ENCODE measurements at places on chromosomes 13 and 19. TPM values are rescaled to one million over a fixed set of nuclear protein-coding genes. Genes with fewer than 3 reads are reported as not detected.

TRAPPC2B gene
- total RNA-seq, result 13.3 TPM

DNA sequence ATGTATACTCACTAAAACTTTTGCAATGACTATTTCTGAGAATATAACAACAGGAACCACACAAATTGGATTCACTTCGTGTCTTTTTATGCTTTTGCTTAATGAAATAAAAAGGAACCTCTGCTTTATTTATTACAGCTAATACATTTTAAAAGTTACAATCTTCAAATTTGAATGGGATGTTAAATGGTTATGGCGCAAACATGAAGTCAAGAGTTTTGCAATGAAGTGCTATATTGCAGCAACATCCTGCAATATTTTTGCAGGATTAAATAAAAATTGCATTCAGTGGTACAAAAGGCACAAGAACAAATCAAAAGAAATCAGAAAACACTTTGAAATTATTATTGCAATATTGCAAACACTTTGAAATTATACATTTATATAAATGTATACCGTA is 1519.0 kb upstream of the MIR17HG start:
- H3K36me3 ChIP-seq, result no peaks in the 10 kb centered on the region
- no peak overlapping the region for H3K27ac ChIP-seq
- H3K4me1 ChIP-seq, result peaks cover 7% of the 10 kb centered on the region
- no peak overlapping the region for H3K4me3 ChIP-seq
- H3K27me3 ChIP-seq, result no peaks in the 10 kb centered on the region

GRCh38 chr19:20247016-20247683 is 80.1 kb downstream of the ZNF486 start:
- H3K36me3 ChIP-seq, result no peaks in the 10 kb centered on the region
- no peaks in the 10 kb centered on the region for H3K4me1 ChIP-seq
- no peak overlapping the region for H3K27ac ChIP-seq
- no peak overlapping the region for H3K4me3 ChIP-seq
- H3K27me3 ChIP-seq, result no peaks in the 10 kb centered on the region
- DNase-seq, result peak; percentile 14

- H3K27me3 ChIP-seq, result no peaks in the 10 kb centered on the region
- no peak for DNase-seq
- peaks cover 12% of the 10 kb centered on the region for H3K36me3 ChIP-seq
- H3K27ac ChIP-seq, result no peak overlapping the region
- H3K4me1 ChIP-seq, result no peaks in the 10 kb centered on the region
- H3K4me3 ChIP-seq, result no peak overlapping the region
These were observed 11.5 kb downstream of the CUL4A start for GRCh38 chr13:113220877-113221276.
